NCI-H1417 (cell line): ENCODE measurements at places on chromosomes 7 and 10.

- no peak for DNase-seq
These were observed 153.3 kb downstream of the XPNPEP1 start for GRCh38 chr10:109769966-109770365.

DNA sequence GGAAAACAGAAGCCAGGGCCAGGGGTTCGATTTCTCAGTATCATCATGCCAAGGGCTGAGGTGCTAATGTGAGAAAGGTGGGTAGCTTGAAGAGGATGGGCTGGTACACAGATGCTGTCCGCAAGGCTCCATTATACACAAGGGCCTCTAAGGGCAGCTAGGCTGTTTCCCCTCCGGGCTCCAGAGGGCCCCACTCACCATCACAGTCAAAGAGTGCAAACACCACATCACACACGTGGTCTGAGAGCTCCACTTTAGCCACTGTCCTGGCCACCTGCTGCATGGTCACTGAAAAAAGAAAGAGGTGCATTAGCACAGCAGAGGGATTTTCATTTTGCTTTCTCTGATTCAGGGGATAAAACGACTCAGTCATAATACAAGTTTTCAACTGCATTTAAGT, 20.9 kb upstream of the DNAJB12 start:
- no peak for DNase-seq

DNA sequence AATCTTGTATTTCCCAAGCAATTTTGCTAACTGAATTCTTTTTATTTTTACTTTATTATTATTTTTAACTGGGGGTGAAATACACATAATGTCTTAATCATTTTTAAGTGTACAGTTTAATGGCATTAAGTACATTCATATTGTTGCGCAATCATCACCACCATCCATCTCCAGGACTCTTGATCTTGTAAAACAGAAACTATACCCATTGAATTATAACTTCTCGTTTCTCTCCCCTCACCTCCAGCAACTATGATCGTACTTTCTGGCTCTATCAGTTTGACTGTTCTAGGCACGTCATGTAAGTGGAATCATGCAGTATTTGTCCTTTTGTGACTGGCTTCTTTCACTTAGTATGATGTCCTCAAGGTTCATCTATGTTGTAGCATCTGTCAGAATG, 108.8 kb downstream of the ARL5B start:
- no peak for DNase-seq

DNA sequence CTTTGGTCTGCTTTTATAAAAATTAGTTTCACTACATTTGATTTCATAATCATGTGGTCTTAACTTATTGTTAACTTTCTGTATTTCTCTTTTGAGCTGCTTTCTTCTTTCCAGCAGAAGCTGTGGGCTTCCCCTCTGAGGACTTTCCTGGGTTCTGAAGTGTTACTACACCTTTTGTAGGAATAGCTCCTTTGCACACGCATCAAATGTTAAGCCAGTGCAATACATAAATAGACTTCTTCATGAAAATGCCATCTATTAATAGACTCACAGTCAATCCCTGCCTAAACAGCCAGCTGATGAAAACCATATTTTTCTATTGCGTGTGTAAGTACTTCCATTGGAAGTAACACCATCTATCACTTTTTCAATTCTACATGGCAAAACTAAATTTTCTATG, 1.5 kb downstream of the ABCB4 start:
- no peak for DNase-seq

DNA sequence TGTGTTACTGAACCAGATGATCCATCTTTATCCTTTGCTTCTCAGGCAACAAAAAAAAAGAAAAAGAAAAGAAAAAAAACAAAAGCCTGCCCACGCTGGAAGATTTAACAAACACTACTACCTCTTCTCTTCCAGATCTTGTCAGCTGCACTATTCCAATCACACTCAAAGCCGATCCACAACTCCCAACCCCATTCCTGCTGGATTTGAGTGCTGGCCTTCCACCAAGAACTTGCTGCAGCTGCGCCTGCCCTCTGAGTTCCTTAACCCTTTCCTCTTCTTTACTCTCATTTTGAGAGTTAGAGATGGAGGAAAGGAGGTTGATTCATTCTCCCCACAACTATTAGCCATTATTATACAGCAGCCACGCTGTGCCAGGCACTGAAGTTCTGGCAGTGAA, 16.0 kb upstream of the ITGA8 start:
- DNase-seq, result no peak

DNA sequence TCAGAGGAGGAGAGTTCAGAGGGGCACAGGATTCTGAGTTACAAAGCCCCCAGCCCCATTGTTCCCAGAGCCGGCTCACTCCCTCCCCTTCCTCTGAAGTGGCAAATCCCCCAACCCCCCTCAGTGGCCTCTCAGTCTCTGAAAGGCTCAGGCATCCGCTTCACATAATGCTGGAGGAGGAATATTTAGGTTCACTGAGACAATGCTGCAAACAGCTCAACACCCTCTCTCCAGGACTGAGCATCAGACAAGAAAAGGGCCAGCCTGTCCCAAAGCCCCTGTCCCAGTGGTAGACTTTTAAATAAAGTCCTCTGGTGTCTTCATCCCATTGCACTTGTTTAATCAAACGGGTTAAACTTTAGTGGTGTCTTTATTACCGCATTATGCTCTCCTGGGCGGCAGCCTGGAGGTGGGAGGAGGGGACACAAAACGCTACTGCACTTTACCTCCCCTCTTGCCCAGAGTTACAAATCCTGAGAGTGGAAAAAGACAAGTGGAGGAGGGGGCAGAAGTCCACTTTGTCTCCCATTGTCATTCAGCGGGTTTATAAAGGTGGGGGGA, 257.9 kb downstream of the FGFR2 start:
- DNase-seq, result no peak

DNA sequence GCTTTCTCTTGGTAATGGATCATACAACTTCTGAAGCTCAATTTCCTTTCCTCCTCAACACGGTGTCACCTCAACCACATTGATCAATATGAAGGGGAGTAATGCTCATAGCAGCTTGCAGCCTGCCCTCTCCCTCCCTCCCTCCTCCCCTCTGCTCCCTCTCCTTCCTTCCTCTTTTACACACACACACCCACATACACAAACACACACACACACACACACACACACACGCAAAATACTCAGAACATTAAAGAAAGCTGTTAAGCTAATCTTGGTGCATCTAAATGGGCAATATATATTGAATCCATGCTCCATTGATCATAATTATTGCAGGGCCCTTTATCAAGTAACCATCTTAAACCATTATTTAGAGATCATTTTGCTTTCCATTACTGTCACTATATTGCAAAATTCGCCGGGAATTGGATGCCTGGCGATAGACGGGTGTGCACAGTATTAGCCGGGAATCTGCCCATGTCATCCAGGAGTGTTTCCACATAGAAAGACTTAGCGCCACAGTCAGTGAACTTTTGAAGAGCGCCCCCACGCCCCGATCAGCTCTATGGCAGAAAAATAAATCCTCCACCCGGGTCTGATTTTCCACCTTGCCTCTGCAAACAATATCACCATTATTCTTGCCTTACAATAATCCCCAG, 122.0 kb downstream of the PRLHR start:
- no peak for DNase-seq

DNA sequence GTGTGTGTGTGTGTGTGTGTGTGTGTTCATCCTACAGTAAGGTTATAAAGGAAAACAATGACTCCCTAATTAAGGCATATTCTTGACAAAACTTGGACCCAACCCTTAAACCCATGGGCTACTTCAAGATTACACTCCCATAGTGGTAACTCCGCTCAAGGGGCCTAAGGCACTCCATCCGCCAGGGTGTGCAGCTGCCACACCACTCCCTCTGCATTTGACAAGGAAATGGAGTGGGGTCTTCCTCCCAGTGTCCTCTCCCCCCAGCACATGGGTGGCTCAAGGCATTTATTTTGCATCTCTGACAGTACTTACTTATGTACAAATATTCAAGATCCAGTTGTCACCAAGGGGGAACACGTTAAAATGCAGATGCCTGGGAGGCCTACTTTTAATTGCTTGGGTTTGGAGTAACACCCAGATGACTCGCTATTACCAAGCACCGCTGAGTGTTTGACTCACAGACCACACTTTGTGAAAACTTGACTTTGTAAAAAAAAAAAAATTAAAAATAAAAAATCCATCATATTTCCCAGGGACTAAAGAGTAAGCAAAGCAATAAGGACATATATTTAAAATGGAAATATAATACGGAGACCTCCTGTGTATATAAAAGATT, 53.0 kb upstream of the AGR3 start:
- DNase-seq, result no peak

GRCh38 chr7:111108000-111108399, 17.1 kb downstream of the LRRN3 start:
- DNase-seq, result no peak

GRCh38 chr7:155874010-155874409, 61.7 kb upstream of the SHH start:
- no peak for DNase-seq

DNA sequence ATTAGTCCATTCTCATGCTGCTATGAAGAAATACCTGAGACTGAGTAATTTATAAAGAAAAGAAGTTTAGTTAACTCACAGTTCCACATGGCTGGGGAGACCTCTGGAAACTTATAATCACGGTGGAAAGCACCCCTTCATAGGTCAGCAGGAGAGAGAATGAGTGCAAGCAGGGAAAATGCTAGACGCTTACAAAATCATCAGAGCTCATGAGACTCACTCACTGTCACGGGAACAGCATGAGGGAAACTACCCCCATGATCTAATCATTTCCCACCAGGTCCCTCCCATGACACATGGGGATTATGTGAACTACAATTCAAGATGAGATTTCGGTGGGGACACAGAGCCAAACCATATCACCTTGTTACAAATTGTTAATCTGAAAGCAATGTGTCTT, 15.8 kb downstream of the TAS2R39 start:
- no peak for DNase-seq

DNA sequence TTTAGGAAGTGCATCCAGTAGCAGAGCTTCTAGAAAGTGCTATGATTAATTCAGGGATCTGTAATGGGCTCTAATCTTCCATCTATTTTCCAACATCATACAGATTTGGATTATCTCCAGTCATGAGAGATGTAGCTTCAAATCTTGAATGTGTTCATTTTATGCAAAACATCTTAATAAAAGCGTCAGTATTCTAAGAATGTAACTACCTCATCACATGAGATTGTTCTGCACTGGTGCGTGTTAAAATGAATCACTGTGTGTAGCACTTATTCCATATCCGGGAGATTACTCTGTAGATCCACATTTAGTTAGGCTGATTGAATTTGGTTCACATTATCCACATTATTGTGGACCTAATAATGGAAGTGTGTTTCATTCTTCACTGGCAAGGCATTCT, 344.9 kb upstream of the CHRM2 start:
- DNase-seq, result no peak

GRCh38 chr10:89337484-89337883, 9.7 kb downstream of the IFIT3 start:
- DNase-seq, result no peak

DNA sequence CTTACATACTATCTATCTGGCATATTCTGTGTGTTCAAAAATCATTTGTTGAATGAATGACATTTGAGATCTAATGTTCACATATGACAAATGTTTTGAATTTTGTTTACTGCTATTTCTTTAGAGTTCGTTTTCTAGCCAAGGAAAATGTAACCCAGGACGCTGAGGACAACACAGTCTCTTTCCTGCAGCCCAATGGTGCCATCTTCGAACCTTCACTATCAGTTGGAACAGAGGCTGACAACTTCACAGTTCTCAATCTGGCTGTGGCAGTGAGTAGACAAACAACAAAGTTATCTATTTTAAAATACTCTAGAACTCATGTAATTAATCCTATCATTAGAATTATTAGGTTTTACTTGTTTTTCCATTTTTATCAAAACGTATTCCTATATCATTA, 22.5 kb downstream of the CD36 start:
- no peak for DNase-seq

GRCh38 chr7:23027261-23027660, 13.3 kb upstream of the HYCC1 start:
- DNase-seq, result no peak

DNA sequence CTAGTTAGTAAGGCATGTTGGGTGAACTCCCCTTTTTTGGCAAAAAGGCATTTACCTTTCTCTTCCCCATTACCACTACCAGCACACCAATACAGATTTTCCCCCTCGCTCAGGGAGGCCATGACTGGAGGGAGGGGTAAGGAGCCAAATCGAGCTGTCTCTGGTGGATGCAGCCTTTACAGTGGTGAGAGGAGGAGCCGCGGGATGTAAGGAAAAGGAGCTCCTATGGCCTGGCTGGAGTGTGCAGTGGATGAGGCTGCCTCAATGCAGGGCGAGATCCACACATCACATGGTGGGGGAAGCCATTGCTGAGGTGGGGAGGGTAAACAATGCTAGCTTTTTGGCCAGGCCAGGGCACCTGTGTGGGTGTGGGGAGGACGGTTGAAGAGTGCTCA, 416.2 kb downstream of the EXOC4 start:
- no peak for DNase-seq

DNA sequence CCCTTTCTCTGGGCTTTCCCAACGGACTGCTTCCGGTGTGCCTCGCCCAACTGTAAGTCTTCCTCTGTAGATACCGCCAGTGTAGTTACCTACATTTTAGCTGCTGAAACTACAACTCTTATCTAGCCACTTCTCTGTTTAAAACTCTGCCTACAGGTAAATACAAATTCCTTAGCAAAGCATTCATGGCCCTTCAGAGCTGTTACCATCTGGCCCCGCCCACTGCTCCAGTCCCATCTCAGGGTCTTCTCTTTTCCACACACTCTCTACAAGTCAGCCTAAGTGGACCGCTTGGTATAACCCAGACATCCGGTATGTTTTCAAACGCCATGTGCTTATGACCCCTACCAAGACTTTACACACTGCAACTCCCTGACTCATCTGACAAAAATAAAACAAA, 41.0 kb upstream of the LAMB4 start:
- no peak for DNase-seq

DNA sequence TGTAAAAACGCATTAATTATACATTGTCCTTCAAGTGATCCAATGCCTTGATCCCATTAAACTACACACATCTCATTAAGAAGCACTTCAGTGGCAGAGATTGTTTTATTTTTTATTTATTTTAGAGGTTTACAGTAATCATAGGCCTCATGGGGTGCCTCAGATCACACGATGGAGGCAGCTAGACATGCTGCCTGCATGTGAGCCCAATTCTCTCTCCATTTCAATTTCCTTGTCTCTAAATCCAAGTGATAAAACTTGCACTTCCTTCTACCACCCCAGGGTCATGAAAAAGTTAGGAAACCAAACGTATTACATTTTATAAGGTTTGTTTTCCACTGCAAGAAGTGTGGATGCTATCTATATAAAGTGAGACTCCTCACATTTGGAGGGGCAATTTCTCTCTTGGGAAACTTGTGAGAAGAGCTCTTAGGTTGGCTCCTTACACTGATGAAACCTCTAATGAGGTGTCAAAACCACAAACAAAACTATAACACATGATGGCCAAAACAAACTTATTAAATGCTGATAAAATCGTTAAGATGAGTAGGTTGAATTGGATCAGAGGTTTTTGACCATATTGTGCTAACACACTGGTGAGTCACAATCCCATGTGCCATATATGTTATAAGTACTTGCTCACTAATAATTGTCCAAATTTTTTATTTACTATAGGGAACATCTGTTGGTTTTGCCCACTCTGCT, 22.3 kb upstream of the XPNPEP1 start:
- no peak for DNase-seq
